ENCODE measurements at places on chromosomes 3 and 15.
A peak's percentile ranks its signal among the peaks of the same experiment; 100 is the strongest.

DNA sequence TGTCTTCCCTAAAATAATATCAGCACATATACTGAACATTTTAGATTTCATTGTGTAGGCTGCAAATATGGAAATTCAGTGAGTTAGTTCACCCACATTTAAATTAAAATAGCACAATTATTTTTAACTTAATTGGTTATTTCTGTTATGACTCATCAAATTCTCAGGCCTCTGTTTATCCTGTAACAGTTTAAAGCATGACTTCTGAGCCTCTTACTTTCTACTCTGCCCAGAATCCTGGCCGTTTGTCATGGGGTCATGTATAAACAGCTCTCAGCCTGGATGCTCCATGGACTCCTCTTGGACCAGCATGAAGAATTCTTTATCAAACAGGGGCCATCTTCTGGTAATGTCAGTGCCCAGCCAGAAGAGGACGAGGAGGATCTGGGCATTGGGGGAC, 12.2 kb downstream of the TUBGCP4 start:
- no peak for DNase-seq

- DNase-seq, result peak; percentile 100
Measured at GRCh38 chr3:149180057-149180573, 41.5 kb downstream of the CP start.

DNA sequence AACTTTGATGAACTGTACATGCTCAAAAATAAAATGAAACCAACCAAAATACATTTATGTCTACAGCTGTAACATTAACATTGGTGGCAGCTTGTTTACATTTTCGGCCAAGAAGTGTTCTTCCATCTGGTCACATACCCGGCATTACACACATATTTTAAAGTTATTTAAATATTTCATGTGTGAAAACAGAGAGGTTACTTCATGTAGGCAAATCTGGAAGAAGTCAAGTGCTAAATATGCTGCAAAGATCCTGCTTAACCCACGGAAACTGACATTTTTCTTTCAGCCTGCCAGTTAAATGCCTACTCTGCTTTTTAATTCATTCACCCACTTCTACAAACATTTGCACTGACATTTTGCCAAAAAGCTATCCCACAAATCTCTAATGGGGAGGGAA, 69.7 kb downstream of the MB21D2 start:
- DNase-seq, result no peak

- no peak for DNase-seq
Measured at GRCh38 chr15:88267720-88268119, 11.2 kb upstream of the NTRK3 start.

DNA sequence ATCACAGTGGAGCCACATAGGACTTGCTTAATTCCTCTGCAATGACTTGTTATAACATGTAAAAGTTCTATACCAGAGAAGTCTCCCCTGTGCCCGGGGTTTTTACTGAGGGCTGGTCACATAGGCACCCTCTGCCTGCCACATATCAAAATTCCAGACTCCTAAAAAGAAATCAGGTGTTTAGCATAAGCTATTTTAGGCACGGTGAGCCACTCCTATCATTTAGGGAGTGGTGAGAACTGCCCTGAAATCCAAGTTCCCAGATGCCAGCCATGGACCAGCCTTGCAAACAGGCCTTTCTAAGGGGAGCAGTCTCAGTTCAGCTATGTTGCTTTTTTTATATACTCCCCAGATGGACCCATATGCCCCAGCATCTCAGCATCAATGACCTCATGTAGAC, 130.3 kb downstream of the THSD4 start:
- DNase-seq, result peak; percentile 5

GRCh38 chr3:50623840-50624474, 7.0 kb downstream of the MAPKAPK3 start:
- peak; percentile 13 for DNase-seq

- DNase-seq, result no peak
Measured at GRCh38 chr15:65641768-65642475, 20.2 kb downstream of the SLC24A1 start.

- DNase-seq, result no peak
Measured at GRCh38 chr3:142120707-142121106, 28.6 kb downstream of the TFDP2 start.

GRCh38 chr3:11350374-11350773, 78.2 kb downstream of the ATG7 start:
- DNase-seq, result peak; percentile 17

Data from MCF 10A (cell line).